ENCODE measurements at places on chromosomes 6 and 20.

- DNase-seq = no peak
These were observed 43.7 kb downstream of the JAG1 start for GRCh38 chr20:10629946-10630650.

DNA sequence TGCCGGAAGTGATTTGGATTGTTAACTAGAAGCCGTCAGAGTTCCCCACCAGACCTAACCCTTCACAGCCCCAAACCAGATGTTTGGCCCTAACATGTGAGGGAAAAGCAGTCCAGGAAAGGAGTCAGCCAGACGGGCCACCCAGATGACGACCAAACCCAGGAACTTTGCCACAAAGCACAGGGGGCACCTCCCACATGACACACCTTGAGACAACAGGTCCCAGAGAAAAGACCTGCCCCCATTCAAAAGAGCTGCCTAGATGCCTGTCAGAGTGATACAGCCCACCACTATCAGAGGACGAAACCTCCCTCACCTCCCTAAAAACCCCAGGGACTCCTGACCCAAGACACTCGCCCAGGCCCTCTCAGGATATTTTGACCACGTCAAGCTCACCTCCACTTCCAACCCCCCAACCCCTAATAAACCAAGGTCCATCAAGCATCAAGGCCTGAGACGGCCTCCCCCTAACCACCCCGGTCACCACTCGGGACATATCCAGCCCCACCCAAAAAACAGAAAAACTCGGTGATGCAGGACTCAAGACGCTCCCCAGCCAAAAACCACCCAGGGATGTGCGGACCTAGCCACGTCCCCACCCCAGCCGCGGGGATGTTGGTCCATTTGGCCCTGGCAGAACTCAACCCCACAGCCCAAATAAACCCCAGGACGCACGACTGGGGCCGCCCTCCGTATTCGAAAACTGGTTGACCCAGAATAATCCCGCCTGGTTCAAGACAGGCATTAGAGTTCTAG is 662 bp downstream of the ZNF343 start:
- peak; percentile 35 for DNase-seq

DNA sequence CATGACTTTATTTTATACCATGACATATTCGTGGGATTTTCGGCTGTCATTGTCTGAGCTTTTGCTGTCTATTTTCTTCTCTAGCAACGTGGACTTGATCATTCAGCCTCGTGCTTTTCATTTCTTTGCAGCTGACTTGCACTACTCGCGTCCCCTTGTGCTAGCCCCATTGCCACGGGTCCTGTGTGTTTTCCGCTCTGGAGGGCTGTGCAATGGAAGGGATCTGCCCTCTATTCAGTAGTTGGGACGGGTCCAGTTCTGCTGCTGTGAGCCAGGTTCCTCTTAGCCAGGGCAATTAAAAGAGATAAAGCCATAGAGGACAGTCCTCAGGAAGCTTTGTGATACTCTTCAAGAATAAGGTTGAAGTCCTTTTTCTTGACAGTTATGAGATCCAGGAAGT is 17.6 kb downstream of the NEDD9 start:
- DNase-seq = no peak

- DNase-seq = no peak
These were observed at the start of gene TREML2 for GRCh38 chr6:41200901-41201763. Gene TREML2 (minus strand): TSS chr6:41201149. CDS start chr6:41201008, 141 bp downstream.

GRCh38 chr6:122800906-122801305 is 11.8 kb downstream of the SMPDL3A start:
- DNase-seq = no peak

DNA sequence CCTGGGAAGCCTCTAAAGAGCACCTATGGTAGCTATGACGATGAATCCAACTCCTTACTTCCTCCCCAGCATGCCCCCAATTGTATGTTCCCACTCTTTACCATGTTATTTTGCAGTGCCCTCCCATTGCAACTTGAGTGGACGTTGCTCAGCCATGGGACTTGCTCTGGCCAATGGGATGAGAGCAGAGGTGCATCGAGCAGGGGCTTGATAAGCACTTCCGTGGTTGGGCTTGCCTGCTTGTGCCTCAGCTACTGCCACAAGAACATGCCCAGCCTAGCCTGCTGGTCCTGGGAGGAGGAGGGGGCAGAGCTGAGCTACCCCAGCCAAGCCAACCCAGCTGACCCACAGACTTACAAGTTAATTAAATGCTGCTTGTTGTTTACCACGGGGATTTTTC is 71.1 kb upstream of the CTNNBL1 start:
- DNase-seq = no peak

- DNase-seq = no peak
These were observed 22.6 kb upstream of the NCOA3 start for GRCh38 chr20:47479093-47479492.

All from fibroblast of skin of right quadriceps (primary cell).